ENCODE measurements at places on chromosomes 1 and 21.

- no peak for DNase-seq
Observed at GRCh38 chr1:231193710-231194340, 32.0 kb downstream of the TRIM67 start.

- DNase-seq: no peak
Observed at GRCh38 chr1:61482170-61482734, 242.7 kb downstream of the TM2D1 start.

GRCh38 chr1:12244078-12244477 lies 14.2 kb downstream of the VPS13D start:
- no peak for DNase-seq

DNA sequence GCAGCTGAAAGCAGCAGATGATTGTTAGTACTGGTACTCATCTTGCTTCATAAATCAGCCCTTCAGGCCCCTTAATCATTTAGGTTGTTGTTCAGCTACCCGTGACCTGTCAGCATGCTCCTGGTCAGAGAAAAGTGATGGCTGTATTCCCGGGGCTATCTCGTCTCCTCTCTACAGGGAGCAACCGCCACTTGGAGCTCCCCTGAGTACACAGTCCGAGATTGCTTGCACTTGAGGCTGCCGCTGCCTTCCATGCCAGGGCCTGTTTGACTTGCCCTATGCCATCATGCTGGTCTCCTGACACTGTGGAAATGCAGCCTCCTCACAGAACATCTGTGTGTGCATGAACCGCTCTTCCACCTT lies 97.5 kb downstream of the SPATA46 start:
- no peak for DNase-seq

- DNase-seq: no peak
Observed at GRCh38 chr1:83718338-83718737, 280.6 kb downstream of the TTLL7 start.

DNA sequence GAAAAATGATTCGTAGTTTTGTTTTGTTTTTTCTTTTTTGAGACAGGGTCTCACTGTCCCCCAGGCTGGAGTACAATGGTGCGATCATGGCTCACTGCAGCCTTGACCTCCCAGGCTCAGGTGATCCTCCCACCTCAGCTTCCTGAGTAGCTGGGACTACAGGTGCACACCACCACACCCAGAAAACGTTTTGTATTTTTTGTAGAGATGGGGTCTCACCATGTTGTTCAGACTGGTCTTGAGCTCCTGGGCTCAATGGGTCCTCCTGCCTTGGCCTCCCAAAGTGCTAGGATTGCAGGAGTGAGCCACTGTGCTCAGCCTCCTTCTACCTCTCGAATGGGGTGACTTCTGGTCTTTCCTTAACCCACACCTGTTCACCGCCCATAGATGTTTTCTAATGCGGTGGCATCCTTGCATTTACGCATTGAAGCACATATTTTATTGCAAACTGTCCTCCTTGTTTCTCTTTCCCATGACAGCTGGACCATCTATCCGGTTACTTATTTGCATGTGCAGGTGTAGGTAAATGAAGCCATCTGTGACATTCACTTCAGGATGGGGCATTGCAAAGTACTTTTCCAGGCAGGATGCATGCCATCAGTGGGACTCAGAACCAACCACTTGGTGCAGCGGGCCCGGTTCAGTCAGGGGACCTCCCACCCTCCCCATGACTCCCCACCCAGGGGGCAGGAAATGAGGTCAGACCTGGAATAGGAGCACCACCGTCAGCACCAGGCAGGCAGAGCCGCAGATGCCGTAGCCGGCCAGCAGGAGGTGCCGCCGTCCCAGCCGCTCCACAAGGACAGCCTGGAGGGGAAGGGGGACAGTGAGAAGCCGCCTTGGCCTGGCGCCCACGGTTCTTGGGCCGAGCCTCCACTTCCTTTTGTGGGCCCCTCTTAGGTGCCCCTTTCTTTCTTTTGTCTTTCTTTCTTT lies 16.5 kb downstream of the SLC2A7 start:
- no peak for DNase-seq

GRCh38 chr1:39829791-39830533 lies 41.3 kb upstream of the BMP8B start:
- no peak for DNase-seq
